ENCODE measurements at places on chromosomes 7 and 10. TPM values are rescaled to one million over a fixed set of nuclear protein-coding genes. Genes with fewer than 3 reads are reported as not detected.

Gene CNPY1
- total RNA-seq = not detected

Gene KLHDC10
- total RNA-seq = 22.6 TPM

Gene KCND2
- total RNA-seq = 9.6 TPM

Gene TMEM270
- total RNA-seq = not detected

Gene SPDYE8
- total RNA-seq = not detected

Gene GPRIN2
- not detected for total RNA-seq

Gene VIPR2
- total RNA-seq = not detected

Gene CTTNBP2
- not detected for total RNA-seq

Gene EPDR1
- total RNA-seq = 1.8 TPM

Gene SSBP1
- total RNA-seq = 114 TPM

Gene MACC1
- total RNA-seq = not detected

Gene ANKRD61
- 0.44 TPM for total RNA-seq

Gene MKX
- 0.14 TPM for total RNA-seq

All from placental pericyte (primary cell).